ENCODE measurements at places on chromosomes 1 and 21.

DNA sequence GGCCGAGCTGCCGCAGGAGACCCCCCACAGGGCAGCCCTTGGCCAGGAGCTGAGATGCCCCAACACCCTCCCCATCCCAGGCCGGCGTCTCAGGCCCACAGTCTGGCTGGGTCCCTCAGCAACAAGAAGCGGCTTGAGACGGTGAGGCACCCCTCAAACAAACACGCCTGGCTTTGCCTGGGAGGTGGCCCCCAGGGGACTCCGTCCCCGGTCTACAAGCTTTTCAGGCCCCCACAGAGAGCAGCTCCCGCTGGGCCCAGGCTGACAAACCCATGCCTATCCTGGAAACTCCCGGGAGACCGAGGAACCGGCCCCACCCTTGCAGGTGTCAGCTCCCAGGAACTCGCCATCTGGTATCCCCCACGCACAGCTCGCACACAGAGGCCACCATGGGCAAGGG is 67.0 kb downstream of the ARHGEF16 start:
- DNase-seq: no peak

DNA sequence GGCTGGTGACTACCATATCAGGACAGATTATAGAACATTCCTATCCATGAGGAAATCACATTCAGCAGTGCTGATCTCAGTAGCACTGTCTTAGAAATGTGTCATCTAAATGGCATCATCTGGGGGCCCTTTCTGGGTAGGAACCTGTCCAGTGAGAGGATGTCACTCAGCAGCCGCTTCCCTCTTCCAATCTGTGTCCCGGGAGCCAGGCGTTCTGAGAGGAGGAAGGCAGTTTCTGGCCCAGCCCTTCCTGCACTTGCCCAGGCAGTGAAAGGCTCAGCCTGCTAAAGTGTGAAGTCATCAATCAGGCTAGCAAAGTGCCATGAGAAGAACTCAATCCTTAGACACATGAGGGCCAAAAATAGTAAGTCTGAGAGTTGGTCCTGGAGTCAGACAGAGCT is 25.6 kb downstream of the RAB4A start:
- DNase-seq: no peak

GRCh38 chr1:60169206-60169605 is 95.6 kb upstream of the C1orf87 start:
- no peak for DNase-seq

DNA sequence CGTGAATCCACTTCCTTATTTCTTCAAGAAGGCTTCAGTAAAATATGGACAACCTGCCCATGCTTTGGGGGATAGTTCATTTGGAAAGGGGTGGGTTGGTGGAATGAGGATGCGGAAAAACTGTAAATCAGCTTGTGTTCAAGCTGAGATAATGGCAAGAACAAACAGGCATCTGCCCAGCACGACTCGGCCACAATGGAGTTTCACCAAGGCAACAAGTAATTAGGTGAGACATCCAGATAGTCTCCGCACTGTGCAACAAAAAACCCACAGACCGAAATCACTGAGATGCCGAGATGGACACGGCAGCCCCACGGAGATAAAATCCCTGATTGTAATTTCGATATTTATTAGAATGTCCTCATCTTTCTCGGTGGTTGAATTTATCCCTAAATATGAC is 455.2 kb downstream of the AJAP1 start:
- DNase-seq: no peak

GRCh38 chr1:193181536-193181935 is 4.9 kb downstream of the B3GALT2 start:
- DNase-seq: no peak

- no peak for DNase-seq
Measured at GRCh38 chr1:53672785-53673184, 66.2 kb downstream of the GLIS1 start.

- no peak for DNase-seq
Measured at GRCh38 chr1:51073456-51073855, 28.6 kb upstream of the C1orf185 start.

DNA sequence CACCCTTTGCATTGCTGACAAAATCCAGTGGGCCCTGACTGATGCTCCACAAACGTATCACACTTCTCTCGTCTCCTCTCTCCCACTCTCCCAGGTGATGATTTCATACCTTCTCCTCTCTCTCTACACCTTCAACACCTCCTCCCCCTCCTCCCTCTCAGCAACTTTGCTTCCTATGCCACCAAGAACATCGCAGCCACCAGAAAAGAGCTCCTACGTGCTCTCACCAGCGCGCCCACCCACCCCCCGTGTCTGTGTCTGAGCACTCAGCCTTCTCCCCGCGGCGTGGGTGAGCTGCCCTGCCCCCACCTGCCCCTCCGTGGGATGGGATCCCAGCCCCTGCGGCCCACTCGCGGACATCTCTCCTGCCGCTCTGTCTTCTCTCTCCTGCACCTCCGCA is 55.1 kb upstream of the COX20 start:
- DNase-seq: no peak

DNA sequence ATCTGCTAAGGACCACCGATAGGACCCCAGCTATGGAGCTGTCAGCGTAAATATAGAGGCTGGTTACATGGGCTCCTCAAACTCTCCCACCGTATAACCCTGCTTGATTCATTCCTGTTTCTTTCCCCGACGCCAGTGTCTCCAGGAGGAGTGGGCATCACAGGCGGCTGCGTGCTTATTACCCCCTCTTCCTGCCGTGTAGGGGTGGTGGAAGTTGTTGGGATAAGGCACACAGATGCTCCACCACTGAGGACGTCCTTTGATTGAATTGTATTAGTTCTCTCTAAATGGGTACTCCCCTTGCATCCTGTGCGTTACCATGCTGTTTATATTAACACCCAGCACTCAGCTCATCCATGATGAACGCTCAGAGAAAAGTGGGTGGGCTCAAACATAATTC is 104.6 kb downstream of the ZBTB18 start:
- no peak for DNase-seq

DNA sequence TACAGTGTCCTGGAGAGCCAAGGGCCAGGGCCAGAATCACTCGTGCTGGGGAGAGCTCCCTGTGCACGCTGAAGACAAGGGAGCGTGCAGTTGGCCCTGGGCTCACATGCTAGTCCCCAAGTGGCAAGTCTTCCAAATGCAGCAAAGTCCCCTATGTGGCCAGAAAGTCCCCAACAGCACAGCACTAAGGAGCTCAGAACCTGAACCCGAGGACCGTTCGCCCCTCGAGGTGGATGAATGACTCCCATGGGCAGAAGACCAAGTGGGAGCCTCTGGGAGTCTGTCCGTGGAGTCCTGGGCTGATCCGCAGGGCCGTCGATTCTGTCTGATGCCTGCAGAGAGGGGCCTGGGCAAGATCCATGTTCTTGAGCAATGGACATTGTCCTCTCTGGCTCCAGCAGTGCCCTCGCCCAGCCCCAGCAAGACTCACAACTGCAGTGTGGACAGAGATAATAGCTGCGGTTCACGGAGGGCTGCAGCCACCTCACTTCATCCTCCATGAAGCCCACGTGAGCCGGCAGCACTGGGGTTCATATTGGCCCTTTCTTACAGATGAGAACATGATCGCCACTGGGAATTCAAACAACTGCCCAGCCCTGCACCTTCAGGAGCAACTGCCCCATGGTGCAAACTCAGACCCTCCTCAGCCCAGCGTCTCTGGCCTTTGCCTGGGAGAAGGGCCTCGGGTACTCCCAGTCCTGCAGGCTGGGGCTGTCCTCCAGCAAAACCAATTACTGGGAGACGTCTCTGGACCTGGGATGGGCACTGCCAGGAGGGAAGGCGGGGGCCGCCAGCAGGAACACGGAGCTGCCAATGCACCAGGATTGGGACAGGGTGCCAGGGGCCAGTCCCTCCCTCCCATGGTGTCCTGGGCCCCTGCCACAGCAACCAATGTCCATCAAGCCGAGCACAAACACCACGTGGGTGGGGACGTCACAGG is 243.7 kb downstream of the NPHP4 start:
- no peak for DNase-seq

- DNase-seq: no peak
Measured at GRCh38 chr1:166988974-166989515, at the start of gene MAEL. MAEL (plus strand) TSS chr1:166989280; CDS start chr1:166989353, 73 bp downstream.

All from activated naive CD8-positive, alpha-beta T cell treated with anti-CD3 and anti-CD28 coated beads, Interleukin-2, amount 50 U/mL, for 24 hours (primary cell).